Spleen (tissue), 13 donors: ENCODE measurements at places on chromosomes 5 and 9. TPM values are rescaled to one million over a fixed set of nuclear protein-coding genes. Genes with fewer than 3 reads are reported as not detected.

PPP3R2 gene
- polyA plus RNA-seq = not detected

GLDC gene
- 0.19 TPM for polyA plus RNA-seq

FAM200C gene
- polyA plus RNA-seq = 2.0 TPM

INSL4 gene
- polyA plus RNA-seq = not detected

BSPRY gene
- polyA plus RNA-seq = 0.26 TPM

GFRA3 gene
- polyA plus RNA-seq = not detected

CEP72 gene
- 2.9 TPM for polyA plus RNA-seq

SPATA31C1 gene
- not detected for polyA plus RNA-seq

ISL1 gene
- not detected for polyA plus RNA-seq

IFNA17 gene
- not detected for polyA plus RNA-seq

ITGA2 gene
- 1.7 TPM for polyA plus RNA-seq

- DNase-seq = peak; percentile 86
Measured at GRCh38 chr5:110726249-110727024, at the start of gene TMEM232. Gene TMEM232 (minus strand): TSS chr5:110726671. CDS start chr5:110667352, 59,319 bp downstream.

- no peak overlapping the region for H3K4me3 ChIP-seq
- H3K27me3 ChIP-seq = no peaks in the 10 kb centered on the region
- no peaks in the 10 kb centered on the region for H3K4me1 ChIP-seq
- DNase-seq = no peak
- H3K27ac ChIP-seq = no peak overlapping the region
Measured at GRCh38 chr9:120242116-120242811, 337.7 kb downstream of the CDK5RAP2 start.

DNA sequence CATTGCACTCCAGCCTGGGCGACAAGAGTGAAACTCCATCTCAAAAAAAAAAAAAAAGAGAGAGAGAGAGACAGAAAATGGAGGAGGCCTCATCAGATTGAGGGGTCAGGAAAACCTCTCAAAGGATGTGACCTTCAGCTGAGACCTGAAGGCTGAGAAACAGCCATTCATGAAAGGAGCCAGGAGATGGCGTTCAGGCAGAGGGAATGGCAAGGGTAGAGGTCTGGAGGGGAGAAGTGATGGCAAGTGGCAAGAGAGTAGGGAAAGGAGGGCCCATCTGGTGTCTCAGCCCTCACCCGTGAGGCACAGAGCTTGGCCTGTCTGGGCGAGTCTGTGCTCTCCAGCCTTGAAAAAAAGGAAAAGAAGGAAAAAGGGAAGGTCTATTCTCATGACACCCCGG lies 17.0 kb downstream of the CAMK2A start:
- H3K4me1 ChIP-seq = no peaks in the 10 kb centered on the region
- H3K27me3 ChIP-seq = no peaks in the 10 kb centered on the region
- no peak for DNase-seq
- H3K36me3 ChIP-seq = no peaks in the 10 kb centered on the region
- H3K4me3 ChIP-seq = no peak overlapping the region

GRCh38 chr9:109452761-109453160 lies 45.3 kb downstream of the PTPN3 start:
- no peak overlapping the region for H3K4me3 ChIP-seq
- DNase-seq = no peak
- no peaks in the 10 kb centered on the region for H3K4me1 ChIP-seq
- H3K27ac ChIP-seq = no peak overlapping the region
- H3K27me3 ChIP-seq = no peaks in the 10 kb centered on the region

DNA sequence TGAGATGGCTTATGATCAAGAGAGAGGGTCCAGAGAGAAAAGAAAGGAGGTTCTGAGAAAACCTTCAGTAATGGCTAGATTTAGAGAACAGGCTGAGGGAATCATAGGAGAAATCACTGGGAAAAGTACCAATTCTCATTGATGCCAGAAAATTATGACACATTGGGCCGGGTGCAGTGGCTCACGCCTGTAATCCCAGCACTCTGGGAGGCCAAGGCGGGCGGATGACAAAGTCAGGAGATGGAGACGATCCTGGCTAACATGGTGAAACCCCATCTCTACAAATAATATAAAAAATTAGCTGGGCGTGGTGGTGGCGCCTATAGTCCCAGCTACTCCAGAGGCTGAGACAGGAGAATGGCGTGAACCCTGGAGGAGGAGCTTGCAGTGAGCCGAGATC lies 29.5 kb upstream of the PLIN2 start:
- DNase-seq = peak; percentile 24
- H3K4me1 ChIP-seq = peaks cover 19% of the 10 kb centered on the region
- no peaks in the 10 kb centered on the region for H3K36me3 ChIP-seq
- no peaks in the 10 kb centered on the region for H3K27me3 ChIP-seq

DNA sequence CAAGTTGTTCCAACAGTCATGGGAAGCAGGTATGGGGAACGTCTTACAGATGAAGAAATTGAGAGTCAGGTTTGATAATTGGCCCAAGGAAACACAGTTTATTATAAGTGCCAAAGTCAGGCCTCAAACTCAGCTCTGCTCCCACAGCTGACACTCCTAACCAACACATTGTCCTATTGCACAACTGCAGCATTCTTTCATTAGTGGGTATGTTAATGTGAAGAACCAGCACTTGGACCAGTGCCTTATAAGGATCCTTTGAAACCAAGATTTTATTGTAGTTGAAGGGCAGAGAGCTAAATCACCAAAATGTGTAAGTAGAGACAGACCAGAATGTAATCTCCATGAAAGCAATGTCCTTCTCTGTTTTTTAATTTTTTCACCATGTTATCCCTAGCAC lies 56.1 kb downstream of the GRIA1 start:
- no peaks in the 10 kb centered on the region for H3K4me1 ChIP-seq
- no peak for DNase-seq
- H3K27ac ChIP-seq = no peak overlapping the region

DNA sequence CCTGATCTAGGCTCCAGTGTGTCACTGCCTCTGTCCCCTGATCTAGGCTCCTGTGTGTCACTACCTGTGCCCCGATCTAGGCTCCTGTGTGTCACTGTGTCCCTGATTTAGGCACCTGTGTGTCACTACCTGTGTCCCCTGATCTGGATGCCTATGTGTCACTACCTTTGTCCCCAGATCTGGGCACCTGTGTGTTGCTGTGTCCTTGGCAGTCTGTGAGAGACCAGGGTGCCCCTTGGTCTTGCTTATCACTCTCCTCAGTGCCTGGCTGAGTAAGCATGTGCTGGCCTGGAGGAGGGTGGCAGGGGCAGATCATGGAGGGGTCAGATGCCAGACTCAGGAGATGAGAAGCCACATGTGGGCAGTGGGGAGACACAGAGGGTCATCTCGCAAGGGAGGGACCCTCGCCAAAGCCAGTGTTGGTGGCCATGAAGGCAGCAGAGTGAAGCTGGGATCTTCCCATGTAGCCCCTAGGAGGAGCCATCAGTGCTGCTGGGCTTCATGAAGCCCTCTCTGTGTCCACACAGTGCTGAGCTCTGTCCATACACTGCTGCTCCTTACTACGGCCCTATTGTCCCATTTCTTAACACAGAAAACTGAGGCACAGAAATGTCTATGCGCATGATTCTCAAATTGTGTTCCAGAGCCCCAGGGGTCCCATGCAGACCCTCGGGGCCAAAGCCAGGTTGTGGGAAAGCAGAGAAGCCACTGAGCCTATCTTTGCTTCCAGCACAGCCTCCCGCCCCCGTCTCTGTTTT lies 15.5 kb downstream of the OLFML2A start:
- H3K36me3 ChIP-seq = no peaks in the 10 kb centered on the region
- no peak overlapping the region for H3K4me3 ChIP-seq
- H3K4me1 ChIP-seq = peaks cover 52% of the 10 kb centered on the region
- DNase-seq = peak; percentile 38
- no peaks in the 10 kb centered on the region for H3K27me3 ChIP-seq

DNA sequence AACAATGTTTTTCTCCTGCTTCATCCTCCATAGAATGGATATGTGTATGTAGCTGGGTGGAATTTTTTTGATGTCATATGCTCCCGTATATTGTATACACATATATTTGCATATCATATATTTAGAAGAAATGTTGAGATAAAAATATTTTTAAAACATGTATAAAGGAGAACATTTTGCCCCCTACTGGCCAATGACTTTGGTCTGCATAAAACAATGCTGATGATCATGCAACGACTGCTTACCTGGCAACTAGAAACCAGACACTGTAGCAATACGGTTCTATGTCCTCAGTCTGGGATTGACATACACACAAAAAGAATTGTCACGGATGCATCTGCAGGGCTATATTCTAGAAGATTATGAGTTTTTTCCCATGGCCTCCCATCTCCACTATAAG lies 503.6 kb downstream of the ELAVL2 start:
- no peak for DNase-seq
- H3K4me1 ChIP-seq = no peaks in the 10 kb centered on the region
- no peaks in the 10 kb centered on the region for H3K27me3 ChIP-seq
- no peak overlapping the region for H3K4me3 ChIP-seq
- no peak overlapping the region for H3K27ac ChIP-seq
- no peaks in the 10 kb centered on the region for H3K36me3 ChIP-seq

- peak overlapping the region; percentile 53 for H3K27ac ChIP-seq
- H3K27me3 ChIP-seq = peaks cover 17% of the 10 kb centered on the region
- no peaks in the 10 kb centered on the region for H3K36me3 ChIP-seq
- peak; percentile 65 for DNase-seq
Measured at GRCh38 chr9:126708178-126708577, 94.5 kb downstream of the LMX1B start.

DNA sequence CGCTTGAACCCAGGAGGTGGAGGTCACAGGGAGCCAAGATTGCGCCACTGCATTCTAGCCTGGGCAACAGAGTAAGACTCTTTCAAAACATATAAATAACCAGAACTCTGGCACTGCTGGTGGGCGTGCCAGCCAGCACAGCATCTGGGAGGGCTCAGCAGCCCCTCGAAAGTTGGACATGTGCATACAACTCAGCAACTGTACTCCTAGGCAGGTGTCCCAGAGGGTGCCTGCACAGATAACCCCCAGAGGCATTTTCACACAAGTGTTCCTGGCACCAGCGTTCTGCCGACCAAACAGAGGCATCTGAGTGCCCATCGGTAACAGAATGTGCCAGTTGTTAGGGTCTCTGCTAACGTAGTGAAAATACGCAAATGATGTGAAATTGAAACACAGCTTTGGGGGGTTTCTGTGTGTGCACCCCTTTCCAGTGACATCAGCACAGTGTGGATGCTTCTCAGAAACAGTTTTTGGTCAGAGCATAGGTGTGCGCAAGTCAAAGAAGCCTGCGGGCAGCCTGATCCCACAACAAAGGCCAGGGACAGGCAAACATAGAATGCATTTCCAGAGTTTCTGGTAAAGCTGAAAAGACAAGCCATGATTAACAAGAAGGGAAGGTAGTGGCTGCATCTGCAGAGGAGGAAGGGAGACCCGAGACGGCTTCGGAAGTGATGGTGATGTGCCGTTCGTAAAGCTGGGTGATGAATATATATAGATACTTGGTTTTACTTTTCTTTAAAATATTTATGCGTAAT lies 190.2 kb downstream of the CACNA1B start:
- no peaks in the 10 kb centered on the region for H3K4me1 ChIP-seq
- H3K36me3 ChIP-seq = no peaks in the 10 kb centered on the region
- peak; percentile 30 for DNase-seq
- no peak overlapping the region for H3K27ac ChIP-seq
- no peak overlapping the region for H3K4me3 ChIP-seq

DNA sequence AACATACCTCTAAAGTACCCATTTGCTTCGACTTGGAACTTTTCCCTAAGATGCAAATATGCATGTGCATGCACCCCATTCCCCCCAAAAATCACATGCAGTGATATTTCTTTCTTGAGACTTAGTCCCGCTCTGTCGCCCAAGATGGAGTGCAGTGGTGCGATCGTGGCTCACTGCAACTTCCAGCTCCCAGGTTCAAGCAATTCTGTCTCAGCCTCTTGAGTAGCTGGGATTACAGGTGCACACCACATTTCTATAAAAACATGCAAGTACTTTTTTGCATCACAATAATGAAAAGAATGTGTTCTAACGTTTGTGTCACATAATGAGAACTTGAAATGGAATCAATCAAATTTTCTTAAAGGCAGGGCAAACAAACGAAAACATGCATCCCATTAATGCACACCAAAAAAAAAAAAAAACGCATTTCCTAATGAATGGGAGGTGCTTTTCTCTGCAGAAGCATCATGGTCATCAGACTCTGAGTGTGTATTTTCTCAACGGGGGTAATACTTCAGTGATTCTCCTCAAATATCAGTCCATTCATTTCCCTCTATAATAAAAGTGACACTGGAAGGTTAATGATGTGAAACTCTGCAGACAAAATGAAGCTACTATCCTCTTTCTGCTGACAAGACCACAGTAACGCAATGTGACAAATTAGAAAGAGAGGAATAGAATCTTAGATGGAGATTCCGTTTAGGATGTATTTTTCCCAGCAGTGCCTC lies 389.4 kb downstream of the CTNND2 start:
- no peaks in the 10 kb centered on the region for H3K36me3 ChIP-seq
- H3K27ac ChIP-seq = no peak overlapping the region
- H3K4me3 ChIP-seq = no peak overlapping the region
- no peaks in the 10 kb centered on the region for H3K27me3 ChIP-seq
- DNase-seq = no peak

- no peaks in the 10 kb centered on the region for H3K27me3 ChIP-seq
- H3K36me3 ChIP-seq = no peaks in the 10 kb centered on the region
- no peak for DNase-seq
- no peak overlapping the region for H3K27ac ChIP-seq
- no peaks in the 10 kb centered on the region for H3K4me1 ChIP-seq
- no peak overlapping the region for H3K4me3 ChIP-seq
Measured at GRCh38 chr9:19022206-19022605, 10.8 kb downstream of the SAXO1 start.

DNA sequence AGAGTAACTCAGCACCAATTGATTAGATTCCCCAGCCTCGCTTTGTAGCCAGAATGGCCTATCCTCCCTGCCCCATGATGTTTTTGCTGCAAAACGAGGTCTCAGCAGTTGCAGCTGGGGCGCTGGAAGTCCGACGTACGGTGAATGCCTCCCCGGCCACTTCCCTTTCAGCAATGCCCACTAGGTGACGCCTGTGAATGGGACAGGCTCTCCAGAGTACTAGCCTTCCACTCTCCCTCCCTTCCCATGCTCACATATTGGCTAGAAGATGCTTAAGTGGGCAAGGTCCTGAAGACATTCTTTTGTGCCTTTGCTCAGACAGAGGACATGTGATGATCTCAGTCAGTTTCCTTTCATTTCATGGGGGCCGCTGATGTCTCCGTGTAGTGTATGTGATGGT lies 50.8 kb downstream of the DMRT2 start:
- H3K27me3 ChIP-seq = peaks cover 33% of the 10 kb centered on the region
- H3K4me3 ChIP-seq = no peak overlapping the region
- no peaks in the 10 kb centered on the region for H3K4me1 ChIP-seq
- no peak overlapping the region for H3K27ac ChIP-seq
- no peak for DNase-seq

- DNase-seq = no peak
- no peaks in the 10 kb centered on the region for H3K27me3 ChIP-seq
- H3K4me1 ChIP-seq = no peaks in the 10 kb centered on the region
- H3K4me3 ChIP-seq = no peak overlapping the region
- no peak overlapping the region for H3K27ac ChIP-seq
Measured at GRCh38 chr5:57664700-57665099, 182.1 kb upstream of the ACTBL2 start.

GRCh38 chr5:102823441-102823874 lies 68.4 kb downstream of the PAM start:
- H3K27ac ChIP-seq = no peak overlapping the region
- no peak overlapping the region for H3K4me3 ChIP-seq
- H3K4me1 ChIP-seq = peaks cover 6% of the 10 kb centered on the region
- H3K36me3 ChIP-seq = no peaks in the 10 kb centered on the region

GRCh38 chr5:94080390-94080789 lies 339.0 kb upstream of the POU5F2 start:
- no peak overlapping the region for H3K27ac ChIP-seq
- no peak overlapping the region for H3K4me3 ChIP-seq
- no peak for DNase-seq
- peaks cover 31% of the 10 kb centered on the region for H3K4me1 ChIP-seq
- no peaks in the 10 kb centered on the region for H3K36me3 ChIP-seq
